ENCODE measurements at places on chromosomes 6 and 20.
A peak's percentile ranks its signal among the peaks of the same experiment; 100 is the strongest.

GRCh38 chr6:129671442-129672340 lies 38.3 kb downstream of the ARHGAP18 start:
- peak; percentile 68 for DNase-seq

- DNase-seq, result no peak
Measured at GRCh38 chr6:111944541-111944940, 71.3 kb upstream of the FYN start.

DNA sequence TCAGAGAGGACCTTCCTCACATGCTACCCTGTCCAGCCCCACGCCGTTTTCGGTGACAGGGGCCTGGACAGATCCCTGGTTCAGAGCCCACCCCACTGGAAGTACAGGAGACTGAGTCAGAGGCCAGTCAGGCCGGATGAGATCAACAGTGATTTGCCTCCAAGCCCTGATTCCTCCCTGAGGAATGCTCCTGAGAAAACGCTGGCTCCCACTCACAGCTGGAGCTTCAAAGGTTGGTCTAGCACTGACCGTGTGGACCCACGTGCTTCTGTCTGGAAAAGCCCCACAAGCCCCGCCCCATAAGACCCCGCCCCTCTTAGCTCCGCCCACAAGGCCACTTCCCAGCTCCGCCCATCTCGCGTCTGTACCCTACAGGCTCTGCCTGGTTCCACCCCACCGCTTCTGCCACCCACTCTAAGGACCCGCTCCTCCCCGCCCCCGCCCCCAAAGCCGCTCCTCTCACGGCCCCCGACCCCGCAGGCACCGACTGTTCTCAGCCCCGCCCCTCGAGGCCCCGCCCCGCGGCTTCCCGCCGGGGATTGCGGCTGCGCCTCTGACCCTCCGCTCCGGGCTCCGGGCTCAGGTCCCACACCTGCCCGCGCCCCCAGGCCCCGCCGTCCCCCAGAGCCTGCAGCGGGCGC lies 64.9 kb upstream of the BHLHE23 start:
- DNase-seq, result no peak

- DNase-seq, result no peak
Measured at GRCh38 chr6:139364302-139364981, 10.0 kb downstream of the CITED2 start.

- DNase-seq, result no peak
Measured at GRCh38 chr6:87714093-87714842, 12.2 kb upstream of the AKIRIN2 start.

DNA sequence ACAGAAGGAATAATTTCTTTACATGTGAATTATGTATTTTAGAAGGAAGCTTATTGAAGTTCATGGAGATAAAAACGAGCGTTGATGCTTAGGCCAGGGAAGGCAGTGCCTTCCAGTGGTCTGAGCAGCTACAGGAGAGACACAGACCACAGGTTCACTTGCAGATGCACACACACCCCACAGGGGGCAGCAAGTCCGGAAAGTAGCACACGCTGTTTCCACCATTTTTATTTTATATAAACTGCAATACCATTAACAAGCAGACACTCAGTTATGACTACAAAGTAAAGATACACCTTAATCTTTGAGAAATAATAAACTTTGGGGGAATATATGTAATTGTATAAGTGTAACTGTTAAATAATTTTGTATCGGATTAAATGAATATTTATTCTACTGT lies 13.5 kb upstream of the DACT2 start:
- no peak for DNase-seq

DNA sequence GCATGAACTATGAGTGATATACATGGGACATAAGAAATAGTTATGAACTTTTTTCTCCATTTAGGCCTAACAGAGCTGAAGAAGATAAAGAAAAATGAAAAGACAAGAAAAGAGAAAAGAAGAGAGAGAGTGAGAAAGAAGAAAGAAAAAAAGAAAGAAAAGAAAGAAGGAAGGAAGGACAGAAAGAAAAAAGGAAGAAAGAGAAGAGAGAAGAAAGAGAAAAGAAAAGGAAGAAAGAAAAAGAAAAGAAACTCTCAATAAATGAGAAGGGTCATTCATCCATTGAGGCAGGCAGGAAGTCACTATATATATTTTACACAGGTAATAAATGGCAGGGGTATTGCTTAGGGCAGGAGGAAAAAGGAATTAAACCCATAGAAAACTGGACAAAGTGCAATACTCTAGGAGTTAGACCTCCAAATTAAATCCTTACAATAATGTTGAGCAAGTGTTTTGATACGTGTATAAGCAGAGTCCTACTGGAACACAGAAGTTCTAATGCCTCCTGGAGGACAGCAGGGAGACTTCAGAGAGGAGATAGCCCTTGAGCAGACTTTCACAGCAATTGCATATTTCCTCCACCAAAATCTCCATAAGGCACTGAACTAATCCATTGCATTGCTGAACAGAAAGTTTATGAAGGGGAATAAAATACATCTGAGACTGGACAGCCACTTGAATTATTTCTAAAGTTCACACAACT lies 86.4 kb upstream of the TENT5A start:
- no peak for DNase-seq

- DNase-seq, result no peak
Measured at GRCh38 chr6:7110092-7110792, 2.5 kb downstream of the RREB1 start.

- no peak for DNase-seq
Measured at GRCh38 chr6:40293060-40293459, 294.1 kb downstream of the LRFN2 start.

DNA sequence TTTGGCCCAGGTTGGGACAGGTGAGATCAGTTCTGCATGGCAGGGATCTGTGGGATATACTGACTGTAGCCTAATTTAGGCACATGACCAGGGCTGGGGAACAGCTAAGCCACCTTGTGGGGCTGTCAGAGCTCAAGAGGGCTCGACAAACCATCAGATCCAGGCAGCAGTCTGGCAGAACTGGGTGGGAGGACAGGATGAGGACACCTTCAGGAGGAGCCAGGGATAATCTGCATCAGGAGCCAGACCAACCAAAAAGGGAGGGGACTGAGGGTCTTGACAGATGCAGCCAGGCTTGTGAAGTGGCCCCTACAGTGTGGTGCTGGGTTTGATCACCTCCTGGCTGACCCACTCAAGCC lies 123.4 kb downstream of the MAFB start:
- DNase-seq, result no peak

GRCh38 chr20:62045529-62046285 lies 20.0 kb downstream of the TAF4 start:
- DNase-seq, result no peak

DNA sequence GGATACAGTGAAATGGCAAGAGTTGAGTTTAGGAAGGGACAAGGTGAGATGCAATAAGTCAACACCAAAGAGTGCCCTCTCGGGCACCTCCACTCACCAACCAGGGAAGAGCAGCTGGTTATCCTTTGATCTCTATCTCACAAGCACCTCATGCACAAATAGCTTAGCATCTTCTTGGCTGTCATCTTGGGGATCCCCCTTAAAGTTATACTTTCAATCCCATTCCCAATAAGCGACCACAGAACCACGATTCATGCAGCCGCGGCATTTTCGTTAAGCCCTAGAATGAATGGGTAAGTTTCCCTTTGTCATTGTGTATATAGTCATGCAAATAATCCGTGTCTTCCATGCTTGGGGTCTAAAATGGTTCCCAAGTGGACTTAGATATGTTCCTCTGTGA lies 73.5 kb downstream of the ADTRP start:
- no peak for DNase-seq

GRCh38 chr6:156585859-156586258 lies 191.3 kb upstream of the ARID1B start:
- no peak for DNase-seq

DNA sequence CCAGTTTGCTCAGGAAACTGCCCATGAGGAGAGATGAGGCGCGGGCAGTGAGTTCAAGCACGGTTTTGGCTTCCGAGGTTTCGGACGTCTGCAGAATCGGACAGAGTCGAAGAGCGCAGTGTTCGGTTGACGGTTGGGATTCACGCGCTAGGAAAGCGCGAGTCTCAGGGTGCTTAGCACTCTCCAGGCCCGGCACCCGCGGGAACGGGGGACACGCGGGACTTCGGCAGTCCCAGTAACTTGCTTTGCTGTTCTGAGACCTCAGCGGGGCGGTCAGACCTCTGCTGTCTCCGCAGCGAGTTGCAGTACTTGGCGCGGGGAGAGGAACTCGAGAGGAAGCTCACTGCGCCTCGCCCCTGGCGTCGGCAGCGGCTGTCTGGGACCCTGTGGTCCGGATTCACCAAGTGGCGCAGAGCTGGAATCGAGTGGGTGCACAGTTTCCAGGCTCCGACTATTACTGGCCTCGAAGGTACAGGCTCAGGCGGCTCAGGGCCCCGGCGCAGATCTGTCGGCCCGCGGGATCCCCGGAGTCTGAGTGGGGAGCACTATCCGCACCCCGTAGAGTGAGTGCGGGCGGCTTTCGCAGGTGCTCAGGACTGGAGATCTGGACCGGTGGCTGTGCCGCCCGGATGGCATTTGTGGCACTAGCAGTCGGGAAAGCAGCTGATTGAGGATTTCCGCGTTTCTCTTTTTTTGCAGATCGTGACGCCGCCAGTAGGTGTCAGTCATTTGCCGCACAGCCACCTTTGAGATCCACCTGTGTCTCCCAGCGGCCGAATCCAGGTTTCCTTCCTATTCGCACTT lies at the start of gene POM121L2:
POM121L2 (minus strand) TSS at position 128 of the 804 bp plus-strand sequence; CDS start at position 25, 103 bp downstream.
- DNase-seq, result peak; percentile 72

GRCh38 chr6:120736740-120737139 lies 597.5 kb downstream of the TBC1D32 start:
- no peak for DNase-seq

- DNase-seq, result no peak
Measured at GRCh38 chr6:72132851-72133250, 246.5 kb downstream of the RIMS1 start.

DNA sequence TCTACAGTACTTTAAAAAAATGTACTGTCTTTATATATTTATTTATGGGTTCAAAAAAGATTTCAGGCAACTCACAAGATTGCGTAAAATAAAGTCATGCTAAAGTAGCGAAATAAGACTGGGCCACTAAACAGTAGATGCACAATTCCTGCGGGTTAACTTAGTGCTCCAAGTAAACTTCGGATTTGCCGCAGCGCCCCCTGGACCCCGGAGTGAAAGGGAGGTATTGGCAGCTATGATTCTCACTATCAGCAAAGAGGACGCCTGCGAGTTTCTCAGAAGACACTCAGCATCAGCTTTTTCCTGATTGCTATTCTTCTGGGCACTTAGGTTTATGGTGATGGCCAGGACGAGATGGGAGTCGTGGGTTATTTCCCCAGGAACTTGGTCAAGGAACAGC lies 1.4 kb downstream of the OTOR start:
- no peak for DNase-seq

GRCh38 chr20:44646641-44647274 lies 4.7 kb downstream of the ADA start:
- no peak for DNase-seq

DNA sequence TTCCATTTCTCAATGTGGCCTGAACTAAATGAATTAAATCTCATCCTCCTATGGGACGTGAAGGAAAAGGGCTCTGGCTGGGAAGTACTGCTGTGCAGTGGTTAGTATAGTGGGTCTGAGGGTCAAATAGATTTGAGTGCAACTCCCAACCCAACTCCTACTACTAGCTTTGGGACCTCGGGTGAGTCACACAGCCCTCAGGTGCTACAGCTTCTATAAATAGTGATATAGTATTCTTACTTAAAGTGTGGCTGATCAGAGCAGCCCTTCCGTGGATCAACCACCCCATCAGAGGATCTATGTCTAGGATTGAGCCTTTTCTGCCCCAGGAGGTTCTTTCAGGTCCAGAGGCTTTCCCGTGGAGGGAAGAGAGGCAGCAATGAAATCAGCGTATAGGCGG lies 904 bp upstream of the UST start:
- no peak for DNase-seq

DNA sequence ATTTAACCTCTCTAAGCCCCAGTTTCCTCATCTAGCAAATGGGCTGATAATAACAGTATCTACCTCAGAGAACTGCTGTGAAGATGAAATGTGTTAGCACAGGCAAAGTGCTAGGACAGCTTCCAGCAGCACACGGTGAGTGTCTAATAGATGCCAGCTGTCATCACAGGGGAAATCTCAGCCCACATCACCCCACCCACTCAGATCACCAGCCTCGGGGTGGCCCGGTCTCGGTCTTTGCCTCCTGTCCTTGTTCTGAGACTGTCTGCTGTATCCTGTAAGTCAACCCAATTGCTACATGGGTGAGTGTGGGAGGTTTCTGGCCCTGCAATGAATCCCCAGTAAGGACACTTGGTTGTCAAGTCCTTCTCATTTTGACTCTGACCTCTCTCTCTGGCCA lies 99.5 kb upstream of the ZNFX1 start:
- DNase-seq, result no peak

- no peak for DNase-seq
Measured at GRCh38 chr6:162198076-162198475, 529.5 kb downstream of the PRKN start.

DNA sequence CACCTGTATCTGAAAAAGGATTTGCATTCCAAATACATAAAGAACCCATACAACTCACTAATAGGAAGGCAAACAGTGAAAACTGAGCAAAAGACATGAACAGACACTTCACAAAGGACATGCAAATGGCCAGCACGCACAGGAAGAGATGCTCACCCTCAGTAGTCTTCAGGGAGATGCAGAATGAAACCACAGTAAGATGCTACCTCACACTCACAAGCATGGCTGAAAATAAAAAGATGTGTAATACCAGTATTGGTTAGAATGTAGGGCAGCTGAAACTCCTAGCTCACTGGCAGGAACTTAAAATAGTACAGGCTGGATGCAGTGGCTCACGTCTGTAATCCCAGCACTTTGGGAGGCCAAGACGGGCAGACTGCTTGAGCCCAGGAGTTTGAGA lies 64.6 kb downstream of the SNX5 start:
- no peak for DNase-seq

GRCh38 chr6:54094293-54094692 lies 16.9 kb upstream of the MLIP start:
- DNase-seq, result no peak

DNA sequence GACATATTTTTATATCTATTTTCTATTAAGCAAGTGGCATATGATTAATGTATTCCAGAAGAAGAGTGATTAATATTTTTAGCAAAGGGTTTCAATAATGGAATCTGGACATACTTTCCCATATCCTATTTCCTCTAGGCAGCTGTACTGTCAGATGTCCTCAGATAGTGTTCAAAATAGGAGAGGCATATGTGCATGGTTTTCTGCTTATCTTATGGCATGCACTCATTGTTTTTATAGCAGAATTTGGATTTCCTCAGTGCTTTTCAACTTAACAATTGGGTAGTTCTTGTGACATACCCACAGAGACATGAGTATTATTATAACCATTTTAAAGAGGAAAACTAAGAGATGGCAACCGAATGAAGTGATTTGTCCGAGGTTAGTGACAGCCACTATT lies 12.6 kb upstream of the SLC17A5 start:
- DNase-seq, result no peak

- no peak for DNase-seq
Measured at GRCh38 chr6:132404736-132405135, 3.5 kb upstream of the MOXD1 start.

GRCh38 chr6:26607434-26608230 lies 10.9 kb downstream of the ABT1 start:
- peak; percentile 46 for DNase-seq
